ENCODE measurements at places on chromosomes 3 and 15. TPM values are rescaled to one million over a fixed set of nuclear protein-coding genes. Genes with fewer than 3 reads are reported as not detected.

Gene DLL4
- total RNA-seq, result 0.08 TPM

Gene POLG
- 75.7 TPM for total RNA-seq

Gene MITF
- 1.3 TPM for total RNA-seq

Gene CMTM8
- total RNA-seq, result 2.5 TPM

Gene HYKK
- 4.1 TPM for total RNA-seq

Gene KCNMB3
- 0.16 TPM for total RNA-seq

Gene ADAMTSL3
- not detected for total RNA-seq

Gene TLNRD1
- total RNA-seq, result 28.1 TPM

Gene TRIP4
- total RNA-seq, result 6.8 TPM

Gene TMEM212
- total RNA-seq, result not detected

Gene CSPG4
- 77.6 TPM for total RNA-seq

Gene CA12
- total RNA-seq, result 107 TPM

Gene ZMYND10
- total RNA-seq, result 0.11 TPM

Gene CHRNA7
- not detected for total RNA-seq

Gene CLDN18
- not detected for total RNA-seq

Gene UBA7
- total RNA-seq, result 1.8 TPM

Gene PATL2
- not detected for total RNA-seq

Measured in hair follicular keratinocyte (primary cell).